ENCODE measurements at places on chromosomes 3 and 15. TPM values are rescaled to one million over a fixed set of nuclear protein-coding genes. Genes with fewer than 3 reads are reported as not detected.

The RGMA gene
- not detected for total RNA-seq

The LDHAL6B gene
- not detected for total RNA-seq

The CHRM5 gene
- total RNA-seq: not detected

The RNF168 gene
- 21.2 TPM for total RNA-seq

The C15orf62 gene
- 0.63 TPM for total RNA-seq

The KY gene
- total RNA-seq: not detected

The DOCK3 gene
- 3.6 TPM for total RNA-seq

The ARRDC4 gene
- 0.90 TPM for total RNA-seq

The KLHDC8B gene
- 1.3 TPM for total RNA-seq

GRCh38 chr15:38088971-38089370 lies 154.5 kb downstream of the TMCO5A start:
- DNase-seq: no peak

DNA sequence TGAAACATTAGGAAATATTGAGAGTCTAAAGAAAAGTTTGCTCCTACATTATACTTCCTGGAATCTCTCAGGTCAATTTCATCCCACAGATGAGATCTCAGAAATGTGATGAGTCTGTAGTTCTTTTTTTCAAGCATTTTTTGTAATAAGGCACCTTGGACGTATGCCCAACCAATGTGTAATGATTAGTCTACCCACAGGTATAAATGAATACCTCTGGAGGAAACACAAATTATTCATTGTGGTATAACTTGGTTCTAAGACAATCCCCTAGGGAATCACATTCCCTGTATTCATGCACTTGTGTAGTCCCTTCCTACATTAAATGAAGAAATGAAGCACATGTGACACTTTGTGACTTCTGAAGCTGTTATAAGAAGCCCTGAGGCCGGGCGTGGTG lies 596.2 kb upstream of the UBE2E2 start:
- DNase-seq: no peak

DNA sequence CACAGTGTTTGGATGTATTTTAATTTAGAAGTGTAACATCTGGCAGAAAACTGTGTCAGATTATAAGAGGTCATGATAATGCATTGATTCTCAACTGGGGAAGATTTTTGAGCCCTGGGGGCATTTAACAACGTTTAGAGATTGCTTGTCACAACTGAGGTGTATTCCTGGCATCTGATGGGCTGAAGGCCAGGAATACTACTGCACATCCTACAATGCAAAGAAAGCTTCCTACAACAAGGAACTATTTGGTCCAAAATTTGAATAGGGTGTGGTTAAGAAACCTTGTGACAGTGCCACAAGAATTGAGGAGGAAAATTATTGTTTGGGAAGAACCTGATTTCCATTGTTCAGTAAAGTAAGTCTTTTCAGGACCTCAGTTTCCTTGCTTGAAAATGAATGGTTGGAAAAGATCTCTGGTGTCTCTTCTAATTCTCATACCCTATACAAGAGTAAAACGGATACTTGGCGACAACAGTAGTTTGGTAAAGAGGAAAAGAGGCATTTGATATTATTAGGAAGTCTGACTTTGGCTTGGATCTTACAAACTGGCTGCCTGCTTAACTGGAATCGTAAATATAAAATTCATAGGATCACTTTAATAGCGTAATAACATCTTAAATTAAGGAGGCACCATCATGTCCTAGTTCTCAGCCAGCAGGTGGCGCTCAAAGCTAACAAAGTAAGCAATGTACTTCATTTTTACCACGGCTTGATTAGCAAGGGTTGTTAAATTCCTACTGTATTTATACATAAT lies 4.3 kb downstream of the DAZL start:
- peak; percentile 92 for DNase-seq

DNA sequence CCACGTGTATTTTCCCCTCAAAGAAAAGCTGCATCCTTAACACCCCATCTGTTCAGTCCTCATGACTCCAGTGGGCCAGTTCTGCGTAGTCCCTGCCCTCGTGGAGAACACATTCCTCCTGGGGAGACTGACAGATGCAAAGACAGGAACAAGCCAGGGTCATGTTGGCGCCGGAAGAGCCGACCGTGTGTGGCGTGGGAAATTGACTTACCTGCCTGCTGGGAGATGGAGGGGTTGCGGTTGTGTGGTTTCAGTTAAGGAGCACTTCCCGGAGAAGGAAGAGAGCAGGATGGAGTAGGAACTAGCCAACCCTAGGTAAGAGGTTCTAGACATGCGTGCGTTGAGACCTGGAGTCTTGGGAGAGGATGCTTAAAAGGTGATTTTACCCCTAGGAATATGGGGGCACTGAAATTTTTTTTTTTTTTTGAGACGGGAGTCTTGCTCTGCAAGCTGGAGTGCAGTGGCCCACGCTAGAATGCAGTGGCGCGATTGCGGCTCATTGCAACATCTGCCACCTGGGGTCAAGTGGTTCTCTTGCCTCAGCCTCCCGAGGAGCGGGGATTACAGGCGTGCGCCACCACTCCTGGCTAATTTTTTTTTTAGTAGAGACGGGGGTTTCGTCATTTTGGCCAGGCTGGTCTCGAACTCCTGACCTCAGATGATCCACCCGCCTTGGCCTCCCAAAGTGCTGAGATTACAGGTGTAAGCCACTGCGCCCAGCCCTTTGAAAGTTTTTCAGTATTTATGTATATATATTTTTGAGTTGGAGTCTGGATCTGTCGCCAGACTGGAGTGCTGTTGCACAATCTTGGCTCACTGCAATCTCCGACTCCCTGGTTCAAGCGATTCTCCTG lies 1.4 kb downstream of the VHL start:
- DNase-seq: peak; percentile 33

- peak; percentile 78 for DNase-seq
Measured at GRCh38 chr15:70308011-70308734, 210.5 kb upstream of the TLE3 start.

DNA sequence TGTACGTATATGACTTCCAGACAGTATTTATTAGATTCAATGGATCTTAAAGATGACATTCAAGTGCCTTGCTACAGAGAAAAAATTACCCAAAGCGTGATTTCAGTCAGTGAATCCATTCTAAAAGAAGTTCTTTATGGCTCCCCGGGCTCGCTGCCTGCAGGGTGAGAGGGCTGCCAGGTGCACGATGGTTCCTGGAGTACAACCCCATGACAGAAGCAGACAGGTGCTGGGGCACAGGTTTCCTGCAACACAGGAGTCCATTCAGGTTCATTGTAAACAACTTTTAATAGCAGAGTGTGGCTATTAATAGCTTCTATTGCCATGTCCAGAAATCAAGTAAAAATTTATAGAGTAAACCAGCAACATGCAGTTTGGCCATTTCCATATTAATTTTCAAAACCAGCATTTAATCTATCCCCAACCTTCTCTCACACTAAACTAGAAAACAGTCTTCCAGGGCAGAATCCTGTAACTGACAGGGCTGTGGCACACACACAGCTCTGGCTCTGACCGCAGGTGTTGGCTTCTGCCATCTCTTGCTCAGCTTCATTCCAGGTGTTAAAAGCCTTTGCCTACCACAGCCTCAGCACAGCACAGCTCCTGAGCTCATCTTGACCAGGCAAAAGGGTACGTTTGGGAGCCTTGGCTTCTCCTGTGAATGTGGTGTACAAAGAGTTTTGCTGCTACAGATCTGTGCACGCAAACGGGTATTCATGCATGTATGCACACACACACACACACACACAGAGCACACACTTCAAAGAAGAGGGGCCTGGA lies 185.9 kb downstream of the MEX3B start:
- no peak for DNase-seq

GRCh38 chr3:85801955-85802354 lies 843.2 kb downstream of the CADM2 start:
- DNase-seq: no peak

- no peak for DNase-seq
Measured at GRCh38 chr3:95813244-95813643, 1001.1 kb upstream of the EPHA6 start.

GRCh38 chr3:194900854-194901522 lies 215.3 kb downstream of the FAM43A start:
- DNase-seq: no peak

DNA sequence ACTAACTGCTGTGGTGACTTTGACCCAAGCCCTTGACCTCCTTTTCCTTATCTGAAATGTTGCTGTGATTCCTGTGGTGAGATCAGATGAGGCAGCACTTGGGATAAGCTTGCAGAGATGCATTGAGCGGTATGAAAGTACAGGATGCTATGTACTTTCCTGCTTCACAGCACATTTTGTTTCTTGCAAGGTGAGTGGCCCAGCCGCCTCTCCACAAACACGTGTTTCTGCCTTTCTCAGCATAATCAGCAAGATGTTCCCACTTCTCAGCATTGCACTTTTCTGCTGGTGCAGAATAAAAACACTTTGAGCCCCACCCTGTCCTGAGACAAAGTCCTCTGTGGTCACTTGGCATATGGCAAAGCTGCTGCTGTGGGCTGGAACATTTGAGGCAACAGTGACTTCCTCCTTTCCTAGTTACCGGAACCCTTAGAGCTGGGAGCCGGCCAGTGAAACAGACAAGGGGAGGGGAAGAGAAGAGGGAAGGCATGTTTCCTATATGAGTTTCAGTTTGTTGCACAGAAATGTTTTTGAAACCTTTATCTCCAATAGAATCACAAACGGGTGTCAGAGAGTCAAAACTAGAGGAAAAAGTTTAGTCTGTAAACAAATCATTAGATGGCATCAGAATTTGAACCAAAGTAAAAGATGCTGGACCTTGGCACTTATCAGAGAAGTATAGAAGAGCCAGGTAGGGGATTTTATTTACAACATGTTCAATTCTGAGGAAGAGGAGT lies 5.0 kb downstream of the NUDT16 start:
- peak; percentile 4 for DNase-seq

- DNase-seq: no peak
Measured at GRCh38 chr3:107861422-107861821, 229.4 kb downstream of the CD47 start.

DNA sequence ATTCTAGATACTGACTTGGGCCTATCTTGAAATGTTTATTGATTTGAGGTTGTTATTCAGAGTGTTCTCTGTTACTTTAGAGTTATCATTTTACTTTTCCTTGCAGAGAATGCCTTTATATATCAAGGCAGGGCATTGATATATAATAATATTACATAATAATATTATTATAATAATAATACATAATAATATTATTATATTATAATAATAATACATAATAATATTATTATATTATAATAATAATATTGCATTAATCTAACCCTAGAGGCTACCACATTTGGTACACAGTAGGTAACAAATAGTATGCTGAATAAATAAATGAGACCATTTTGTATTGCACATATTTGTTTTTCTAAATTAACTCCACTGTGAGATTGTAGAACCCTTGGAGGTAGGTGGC lies 216.3 kb downstream of the EFHB start:
- DNase-seq: no peak

DNA sequence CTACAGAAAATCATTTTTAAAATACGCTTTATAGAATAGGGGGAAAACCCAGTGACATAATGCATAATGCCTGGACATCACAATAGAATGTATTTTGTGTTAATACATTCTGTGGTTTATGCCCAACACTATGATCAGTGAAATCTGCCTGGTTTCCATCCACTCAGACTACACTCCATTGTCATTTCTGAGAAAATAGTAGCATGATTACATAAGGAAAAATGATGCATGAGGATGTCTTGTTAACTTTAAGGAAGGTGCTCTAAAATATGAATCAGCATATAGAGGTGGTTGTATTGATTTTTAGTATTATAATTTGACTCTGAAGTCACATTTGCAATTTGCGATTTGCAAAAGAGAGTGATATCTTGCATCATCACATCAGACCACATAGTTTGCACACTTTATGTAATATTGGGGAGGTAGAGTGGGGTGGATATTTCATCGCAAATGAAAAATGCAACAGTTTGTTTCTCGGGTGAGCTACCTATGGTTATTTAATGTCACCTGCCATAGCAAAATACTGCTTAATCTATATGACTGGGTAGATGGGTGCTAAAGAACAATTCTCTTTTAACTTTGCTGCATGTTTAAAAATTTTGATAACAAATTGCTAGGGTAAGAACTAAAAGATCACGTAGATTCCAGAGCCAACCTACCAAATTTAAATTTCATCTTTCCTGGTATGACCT lies 403.9 kb downstream of the IL5RA start:
- no peak for DNase-seq

DNA sequence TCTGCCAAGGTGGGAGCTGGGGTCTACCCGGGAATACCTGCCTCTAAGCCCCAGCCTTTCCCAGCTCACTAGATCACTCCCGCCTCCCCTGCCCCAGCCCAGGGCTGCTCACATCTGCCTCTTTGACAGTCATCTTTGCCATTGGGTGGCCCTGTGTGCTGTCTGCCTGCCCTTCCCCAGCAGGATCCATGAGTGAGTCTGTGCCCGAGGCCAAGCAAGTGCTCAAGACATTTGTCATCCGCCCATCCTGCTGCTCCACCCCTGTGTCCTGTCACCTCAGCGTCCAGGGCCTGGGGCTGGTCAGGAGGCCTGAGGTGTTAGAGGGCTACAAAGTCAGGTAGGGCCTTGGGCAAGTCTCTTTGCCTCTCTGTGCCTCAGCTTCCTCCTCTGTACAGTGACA lies 89.4 kb downstream of the LSM3 start:
- DNase-seq: no peak

- DNase-seq: no peak
Measured at GRCh38 chr3:134675726-134676256, 25.0 kb upstream of the KY start.

DNA sequence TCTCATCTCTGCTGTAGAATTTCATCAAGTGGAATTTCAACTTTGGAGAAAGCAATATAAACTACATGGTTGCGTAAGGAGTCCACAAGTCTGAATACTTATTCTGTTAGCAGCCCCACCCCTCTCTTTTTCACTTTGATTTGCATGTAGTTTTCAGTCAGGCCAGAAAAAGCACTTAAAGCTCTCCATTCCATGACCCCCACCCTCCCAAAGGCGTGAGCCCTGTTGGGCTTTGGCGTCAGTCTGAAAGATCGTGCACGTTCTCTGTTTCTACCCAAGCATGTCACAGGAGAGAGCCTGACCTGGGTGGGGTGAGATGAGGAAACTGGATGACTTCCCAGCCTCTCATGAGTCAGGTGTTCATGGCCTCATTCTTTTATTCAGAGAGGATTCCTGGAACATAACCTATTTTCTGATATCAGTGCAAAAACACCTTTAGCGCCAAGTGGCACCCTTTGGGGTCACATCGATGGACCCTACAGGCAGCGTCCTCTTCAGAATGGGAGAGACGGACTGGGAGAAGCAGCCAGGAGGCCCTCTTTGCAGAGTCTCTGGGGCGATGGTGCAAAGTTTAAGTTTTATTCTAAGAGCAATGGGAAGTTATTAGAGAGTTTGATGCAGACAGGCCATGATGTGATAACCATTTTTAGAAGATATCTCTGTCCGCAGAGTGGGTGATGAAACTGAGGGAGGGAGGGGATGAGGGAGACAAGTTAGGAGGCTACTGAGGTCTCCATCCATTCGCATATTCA lies 55.8 kb downstream of the LSM3 start:
- DNase-seq: no peak

Data from activated CD8-positive, alpha-beta T cell treated with anti-CD3 and anti-CD28 coated beads for 36 hours (primary cell).